Placental pericyte (primary cell): ENCODE measurements at places on chromosomes 11 and 22. TPM values are rescaled to one million over a fixed set of nuclear protein-coding genes. Genes with fewer than 3 reads are reported as not detected.

RASD2 gene
- total RNA-seq: not detected in 2 replicates

YAP1 gene
- total RNA-seq: 167 and 255 TPM in 2 replicates

SLC5A1 gene
- not detected in 2 replicates for total RNA-seq

HOATZ gene
- total RNA-seq: not detected in 2 replicates

APOC3 gene
- total RNA-seq: not detected in 2 replicates

CHRDL2 gene
- not detected in 2 replicates for total RNA-seq

OR5P2 gene
- not detected in 2 replicates for total RNA-seq

JHY gene
- 0.88 and 1.6 TPM in 2 replicates for total RNA-seq

DNAJB7 gene
- not detected in 2 replicates for total RNA-seq

TMEM135 gene
- 25.9 and 33.0 TPM in 2 replicates for total RNA-seq

CDKN1C gene
- total RNA-seq: 1.7 and 16.2 TPM in 2 replicates

PGM2L1 gene
- 2.8 and 7.9 TPM in 2 replicates for total RNA-seq

OR1S1 gene
- not detected in 2 replicates for total RNA-seq

MAJIN gene
- total RNA-seq: not detected in 2 replicates

BATF2 gene
- total RNA-seq: 1.8 and 2.6 TPM in 2 replicates

CRYBB3 gene
- not detected in 2 replicates for total RNA-seq

SLC1A2 gene
- total RNA-seq: 7.0 and 8.1 TPM in 2 replicates

SCARF2 gene
- 23.8 and 46.0 TPM in 2 replicates for total RNA-seq

MMP10 gene
- total RNA-seq: 0.22 and 22.3 TPM in 2 replicates

OR52E4 gene
- total RNA-seq: not detected in 2 replicates

INSC gene
- total RNA-seq: 1.9 TPM in 1 of 2 replicates, not detected in the other

JRKL gene
- total RNA-seq: 7.2 and 10.0 TPM in 2 replicates

MUC5AC gene
- total RNA-seq: not detected in 2 replicates

C11orf16 gene
- total RNA-seq: not detected in 2 replicates

ASRGL1 gene
- total RNA-seq: under 0.01 and 0.88 TPM in 2 replicates

KCNK4 gene
- total RNA-seq: under 0.01 TPM in 1 of 2 replicates, not detected in the other

HTR3A gene
- not detected in 2 replicates for total RNA-seq
